ENCODE measurements at places on chromosomes 5 and 9.

DNA sequence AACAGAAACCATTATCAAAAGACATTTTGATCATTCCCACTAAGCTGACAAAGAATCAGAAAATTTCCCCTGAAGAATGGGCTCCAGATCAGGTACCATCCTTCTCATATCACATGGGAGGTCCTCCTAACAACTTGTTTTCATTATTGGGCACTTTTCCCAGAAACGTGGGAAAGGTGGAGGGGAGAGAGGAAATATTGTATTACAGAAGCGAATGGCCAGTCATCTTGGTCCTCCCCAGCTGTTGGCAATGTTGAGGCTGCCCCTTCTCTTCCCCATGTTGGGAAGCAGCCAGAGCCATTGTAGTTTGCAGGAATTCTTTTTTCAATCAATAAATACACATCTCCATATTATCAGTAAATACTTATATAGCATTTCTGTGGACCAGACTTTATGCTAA, 126.2 kb upstream of the ZNF608 start:
- no peak for DNase-seq

DNA sequence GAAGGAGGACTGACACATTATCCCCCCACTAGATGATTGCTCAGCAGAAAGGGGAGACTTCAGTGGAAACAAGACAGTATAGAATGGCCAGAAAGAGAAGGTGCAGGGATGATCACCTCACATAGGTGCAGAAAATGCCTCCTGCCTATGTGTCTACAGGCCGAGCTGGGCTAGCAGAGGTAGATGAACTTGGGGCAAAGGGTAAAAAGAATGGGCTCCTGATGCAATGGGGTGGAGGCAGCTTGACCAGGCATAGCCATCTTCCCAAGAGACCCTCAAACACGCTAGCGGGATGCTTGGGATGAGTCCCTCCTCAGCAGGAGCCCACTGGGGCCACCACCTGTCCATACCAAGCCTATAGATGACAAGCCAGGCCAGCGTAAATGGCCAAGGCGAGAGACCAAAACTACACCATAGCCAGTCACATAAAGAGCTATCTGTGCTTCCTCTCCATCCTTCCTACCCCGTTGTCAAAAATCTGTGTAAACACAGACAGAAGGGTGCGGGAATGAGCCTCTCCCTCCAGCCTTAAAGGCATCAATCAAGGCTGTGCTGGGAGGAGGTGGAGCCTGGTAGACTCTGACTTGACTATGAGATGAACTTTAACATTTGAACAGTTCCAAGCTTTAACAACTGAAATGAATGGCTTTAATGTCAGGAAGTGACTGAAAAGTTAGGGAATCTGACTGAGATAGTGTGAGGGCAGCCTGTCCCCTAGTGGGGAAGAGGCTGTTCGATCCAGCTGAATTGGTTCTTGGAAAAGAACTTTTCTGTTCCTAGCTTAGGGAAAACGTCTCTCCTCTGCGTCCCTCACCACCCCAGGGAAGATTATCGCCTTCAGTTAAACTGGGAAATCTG, 10.4 kb downstream of the C9orf152 start:
- no peak for DNase-seq

- DNase-seq: no peak
Observed at GRCh38 chr9:123825342-123826060, 104.4 kb downstream of the DENND1A start.

DNA sequence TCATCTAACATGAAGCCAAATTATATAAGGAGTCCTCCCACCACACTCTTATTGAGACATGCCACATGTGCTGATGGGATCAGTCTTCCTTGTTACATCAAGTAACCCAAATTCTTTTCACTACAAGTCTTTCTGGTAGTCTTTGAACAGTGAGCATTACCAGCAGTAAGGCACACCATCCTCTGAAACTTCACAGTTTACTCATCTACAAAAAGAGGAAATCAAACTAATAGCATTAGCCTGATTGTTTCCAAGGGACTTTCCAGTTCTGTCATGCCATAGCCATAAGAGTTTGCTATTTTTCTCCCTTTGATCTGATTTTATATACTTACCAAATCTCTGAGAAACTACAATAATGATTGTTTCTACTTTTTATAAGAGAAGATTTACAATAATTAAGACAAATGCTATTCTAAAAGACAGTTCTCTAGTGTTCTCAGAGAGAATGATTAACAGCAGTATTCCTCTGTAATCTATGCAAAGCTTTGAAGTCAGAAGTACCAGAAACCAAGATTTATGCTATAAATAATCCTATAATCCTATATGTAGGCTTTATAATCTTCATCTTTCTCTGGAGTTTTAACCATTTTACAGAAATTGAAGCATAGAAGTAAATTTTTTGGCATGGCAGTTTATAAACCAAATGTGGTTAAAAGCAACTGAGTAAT, 166.2 kb upstream of the ACO1 start:
- no peak for DNase-seq

DNA sequence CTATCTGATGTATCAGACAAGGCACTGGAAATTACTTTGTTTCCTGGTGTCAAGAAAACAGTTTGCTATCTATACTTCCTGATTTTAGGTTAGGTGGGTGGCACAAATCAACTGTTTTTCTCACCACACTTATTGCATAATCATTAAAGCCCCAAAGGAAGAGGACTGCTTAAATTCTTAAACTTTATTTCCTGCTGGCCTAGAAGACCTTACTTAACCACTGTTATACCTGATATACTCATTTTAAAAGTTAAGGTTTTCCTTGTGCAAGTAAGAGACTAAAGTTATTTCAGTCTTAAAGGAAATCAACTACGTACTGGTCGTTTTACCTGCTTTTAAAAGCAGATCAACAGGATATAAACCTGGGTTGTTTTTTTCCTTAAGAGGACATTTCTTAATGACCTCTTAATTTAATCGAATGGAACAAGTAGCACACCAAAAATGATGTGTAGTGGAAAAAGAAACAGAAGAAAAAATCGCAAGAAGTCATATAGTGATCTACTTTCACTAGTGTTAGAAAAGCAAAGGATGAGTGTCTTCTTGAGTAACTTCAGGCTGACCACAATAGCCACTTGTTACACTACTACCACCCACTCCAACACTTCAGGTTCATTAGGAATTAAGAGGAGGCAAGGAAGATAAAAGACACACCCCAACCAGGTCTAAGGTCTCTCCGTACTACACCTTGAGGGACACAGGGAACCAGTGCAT, 974 bp downstream of the CLINT1 start:
- DNase-seq: no peak

DNA sequence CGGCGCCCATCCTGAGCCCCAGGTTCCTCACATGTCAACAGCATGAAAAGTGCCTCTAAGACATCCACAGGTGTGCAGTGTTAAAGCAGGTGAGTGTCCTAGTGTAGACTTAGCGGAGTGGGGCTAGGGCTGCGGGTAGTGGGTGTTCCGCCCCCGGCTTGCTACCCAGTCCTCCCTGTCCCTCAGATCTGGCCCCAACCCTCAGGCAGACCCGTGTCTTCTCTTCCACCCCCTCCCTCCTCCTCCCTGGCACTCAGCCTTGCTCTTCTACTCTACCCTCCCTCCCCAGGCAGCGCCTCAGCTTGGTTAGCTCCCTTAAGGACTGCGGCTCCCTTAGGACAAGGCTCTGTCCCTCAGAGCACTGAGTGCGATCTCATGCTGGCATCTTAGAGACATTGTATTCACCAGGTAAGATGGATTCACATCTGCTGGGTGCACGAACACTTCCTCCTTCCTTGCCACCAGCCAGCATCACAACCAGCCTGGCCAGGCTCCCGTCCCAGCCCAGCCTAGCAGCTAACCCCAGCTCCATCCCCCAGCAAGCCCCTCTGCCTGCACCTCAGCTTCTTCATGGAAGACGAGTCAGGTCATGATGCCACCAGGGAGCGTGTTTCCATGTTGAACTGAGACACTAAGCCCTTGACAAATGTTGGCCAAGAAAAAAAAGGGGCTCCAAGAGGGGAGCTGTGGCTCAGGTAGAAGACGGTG, 46.8 kb downstream of the NSUN2 start:
- DNase-seq: no peak

DNA sequence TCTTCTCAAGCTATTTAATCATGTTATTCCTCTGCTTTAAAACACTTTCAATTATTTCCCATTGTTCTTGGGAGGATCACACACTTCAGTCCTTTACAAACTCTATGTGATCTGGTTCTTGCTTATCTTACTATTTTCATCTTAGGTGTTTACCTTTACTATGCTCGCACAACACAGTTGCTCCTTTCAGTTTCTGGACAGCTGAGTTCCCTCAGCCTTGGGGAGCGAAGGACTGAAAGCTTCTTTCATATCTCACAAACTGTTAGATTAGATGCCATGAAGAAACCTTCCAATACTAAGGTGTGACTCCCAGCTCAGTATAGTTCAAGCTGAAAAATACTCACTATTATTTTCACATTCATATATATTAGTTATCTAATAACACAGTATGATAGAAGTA, 117.9 kb downstream of the CDC42SE2 start:
- DNase-seq: no peak

- no peak for DNase-seq
Observed at GRCh38 chr5:130605234-130605633, 559.8 kb downstream of the HINT1 start.

DNA sequence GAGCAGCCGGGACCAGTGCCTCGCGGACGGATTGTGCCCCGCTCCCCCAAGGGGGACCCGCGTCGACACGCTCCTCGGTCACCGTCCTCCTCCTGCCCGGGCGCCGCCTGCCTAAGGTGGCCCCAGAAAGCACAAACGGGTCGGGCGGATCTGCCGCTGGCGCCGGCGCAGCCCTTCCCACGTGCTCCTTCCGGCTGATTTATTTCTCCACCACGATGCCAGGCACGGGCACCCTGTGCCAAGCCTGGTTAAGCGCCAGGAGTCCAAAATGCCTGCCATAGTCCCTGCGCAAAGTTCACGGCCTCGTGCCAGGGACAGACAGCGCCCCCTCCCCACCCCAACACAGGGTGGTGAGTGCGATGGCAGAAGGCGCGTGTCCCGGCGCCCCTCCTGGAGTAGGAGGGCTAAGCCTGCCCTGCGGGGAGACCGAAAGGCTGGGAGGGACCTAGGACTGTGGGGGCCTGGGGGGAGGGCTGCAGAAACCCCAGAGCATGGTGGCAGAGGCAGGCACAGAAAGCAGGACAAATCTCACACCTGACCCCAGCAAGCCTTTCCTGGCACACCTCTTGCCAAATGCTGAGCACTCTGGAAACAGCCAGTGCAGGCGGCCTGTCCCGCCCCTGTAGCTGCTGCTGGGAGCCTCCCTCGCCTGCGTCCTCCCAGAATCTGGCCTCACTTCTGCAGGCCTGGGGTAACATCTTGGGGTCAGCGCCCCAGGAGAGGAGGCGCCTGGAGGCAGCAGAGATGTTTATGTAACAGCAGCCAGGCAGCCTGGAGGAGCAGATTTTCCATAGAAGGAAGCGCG, 1.1 kb upstream of the NOTCH1 start:
- no peak for DNase-seq

GRCh38 chr9:88143179-88143578, 4.9 kb upstream of the SPATA31C2 start:
- DNase-seq: no peak

- DNase-seq: no peak
Observed at GRCh38 chr9:89848060-89849040, 243.5 kb downstream of the GADD45G start.

DNA sequence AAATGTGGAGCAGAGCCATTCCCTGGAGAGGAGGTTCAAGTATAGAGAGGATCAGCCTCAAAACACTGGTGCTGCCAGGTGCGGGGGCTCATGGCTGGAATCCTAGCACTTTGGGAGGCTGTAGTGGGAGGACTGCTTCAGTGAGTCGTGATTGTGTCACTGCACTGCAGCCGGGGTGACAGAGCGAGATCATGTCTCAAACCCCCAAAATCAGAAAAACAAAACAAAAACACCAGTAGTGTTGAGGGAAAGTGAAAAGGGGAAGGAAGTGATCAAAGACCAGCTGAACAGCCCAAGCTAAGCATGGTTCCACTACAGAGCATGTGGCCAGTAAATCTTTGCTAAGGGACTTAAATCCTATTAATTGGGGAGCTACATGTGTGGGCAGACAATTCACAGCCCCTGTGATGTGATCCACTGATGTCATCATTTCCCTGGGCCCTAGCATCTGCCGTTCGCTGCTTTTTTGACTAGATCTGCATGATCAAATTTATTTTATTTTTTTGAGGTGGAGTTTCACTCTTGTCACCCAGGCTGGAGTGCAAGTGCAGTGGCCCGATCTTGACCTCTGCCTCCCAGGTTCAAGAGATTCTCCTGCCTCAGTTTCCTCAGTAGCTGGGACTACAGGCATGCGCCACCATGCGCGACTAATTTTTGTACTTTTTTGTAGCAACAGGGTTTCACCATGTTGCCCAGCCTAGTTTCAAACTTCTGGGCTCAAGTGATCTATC, 2.7 kb upstream of the PCBD2 start:
- DNase-seq: no peak

DNA sequence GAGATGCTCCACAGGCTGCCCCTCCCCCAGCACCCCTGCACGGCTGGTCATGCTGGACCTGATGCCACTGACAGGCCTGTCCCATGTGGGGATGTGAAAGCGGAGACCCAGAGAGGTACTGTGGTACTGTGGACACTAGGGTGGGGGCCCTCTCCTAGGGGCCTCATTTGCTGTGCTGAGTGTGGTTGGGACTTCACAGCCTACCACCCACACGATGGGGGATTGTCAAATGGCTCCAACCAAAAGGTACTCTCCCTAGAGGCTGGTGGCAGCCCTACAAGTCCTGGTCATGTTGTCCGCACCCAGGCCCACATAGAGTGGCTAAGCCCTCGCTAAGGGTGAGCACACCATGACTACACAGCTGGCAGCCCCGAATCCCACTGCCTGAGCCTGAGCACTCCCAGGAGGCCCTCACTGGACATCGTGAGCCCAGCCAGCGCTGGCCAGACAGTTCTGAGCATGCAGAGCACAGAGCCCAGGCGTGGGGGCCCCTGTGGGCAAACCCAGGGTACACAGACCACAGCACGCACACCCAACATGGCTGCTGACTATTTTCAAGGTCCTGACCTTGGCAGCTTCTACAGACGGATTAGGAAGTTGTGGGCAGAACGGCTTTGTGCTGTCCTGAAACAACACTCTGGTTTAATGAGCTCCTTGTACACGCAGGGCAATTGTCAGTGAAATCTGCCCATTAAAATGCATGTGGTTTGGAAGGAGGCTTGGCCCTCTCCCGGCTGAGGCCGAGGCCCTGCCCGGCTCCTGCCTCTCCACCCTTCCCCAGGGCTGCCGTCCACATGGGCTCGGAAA, 214.1 kb downstream of the HSPA4 start:
- no peak for DNase-seq

- no peak for DNase-seq
Observed at GRCh38 chr5:74919487-74919886, 53.3 kb upstream of the FAM169A start.

DNA sequence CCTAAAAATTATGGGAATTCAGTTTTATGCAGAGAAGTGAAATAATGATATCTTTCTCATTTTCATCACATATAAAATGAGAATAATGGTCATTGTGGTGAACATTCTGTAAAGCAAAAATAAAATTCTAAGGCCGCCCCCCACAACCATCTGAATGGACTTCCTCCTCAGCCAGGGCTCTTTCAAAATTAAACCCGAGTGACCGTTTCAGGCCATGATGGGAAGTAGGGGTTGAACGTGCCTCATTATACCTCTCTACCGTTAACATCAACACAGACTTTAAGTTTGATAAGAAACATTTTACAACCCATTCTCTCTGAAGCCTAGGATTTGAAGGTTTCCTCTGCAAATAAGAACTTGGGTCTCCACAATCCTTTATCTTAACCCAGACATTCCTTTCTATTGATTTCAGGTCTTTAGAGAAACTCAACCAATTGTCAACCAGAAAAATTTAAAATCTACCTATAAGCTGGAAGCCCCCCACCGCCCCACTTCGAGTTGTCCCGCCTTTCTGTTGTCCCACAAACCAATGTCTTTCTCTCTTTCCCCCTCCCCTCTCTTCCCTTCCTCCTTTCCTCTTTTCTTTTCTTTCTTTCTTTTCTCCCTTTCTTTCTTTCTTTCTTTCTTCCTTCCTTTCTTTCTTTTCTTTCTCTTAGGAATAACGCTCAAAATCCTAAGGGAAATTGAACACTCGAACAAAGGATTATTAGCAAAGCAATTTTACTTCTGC, 1.7 kb upstream of the TMCO6 start:
- DNase-seq: no peak
